ENCODE measurements at places on chromosomes 11 and 22. TPM values are rescaled to one million over a fixed set of nuclear protein-coding genes. Genes with fewer than 3 reads are reported as not detected.

The LYVE1 gene
- total RNA-seq = 1.5 TPM

The IGF2 gene
- total RNA-seq = 1.7 TPM

The SLC22A8 gene
- not detected for total RNA-seq

The OR4X2 gene
- not detected for total RNA-seq

The PLA2G3 gene
- not detected for total RNA-seq

The UCP3 gene
- 0.38 TPM for total RNA-seq

The OR51I1 gene
- total RNA-seq = not detected

The TNNT3 gene
- not detected for total RNA-seq

The RBX1 gene
- 57.2 TPM for total RNA-seq

The KRTAP5-10 gene
- not detected for total RNA-seq

The B4GALNT4 gene
- 1.9 TPM for total RNA-seq

The MAJIN gene
- total RNA-seq = not detected

The FOLR2 gene
- total RNA-seq = not detected

The CHRM4 gene
- under 0.01 TPM for total RNA-seq

The ANKK1 gene
- total RNA-seq = not detected

The MS4A15 gene
- total RNA-seq = not detected

The DNAJB7 gene
- not detected for total RNA-seq

The SHISA8 gene
- not detected for total RNA-seq

The CCDC188 gene
- 0.38 TPM for total RNA-seq

The TPBGL gene
- total RNA-seq = 0.28 TPM

The RIMBP3C gene
- 0.38 TPM for total RNA-seq

The PNPLA5 gene
- not detected for total RNA-seq

The INPP5J gene
- under 0.01 TPM for total RNA-seq

The HEPN1 gene
- total RNA-seq = not detected

The OR10A2 gene
- total RNA-seq = not detected

The OR51B5 gene
- total RNA-seq = 0.28 TPM

The FREY1 gene
- 0.96 TPM for total RNA-seq

The UBE4A gene
- 36.0 TPM for total RNA-seq

The KIRREL3 gene
- 8.5 TPM for total RNA-seq

The SEC14L6 gene
- total RNA-seq = 0.28 TPM

The DMC1 gene
- 4.2 TPM for total RNA-seq

The SHANK3 gene
- total RNA-seq = 0.19 TPM
